ENCODE measurements at places on chromosomes 1 and 21.

- DNase-seq, result no peak
These were observed 114.3 kb downstream of the NMNAT2 start for GRCh38 chr1:183303901-183304300.

DNA sequence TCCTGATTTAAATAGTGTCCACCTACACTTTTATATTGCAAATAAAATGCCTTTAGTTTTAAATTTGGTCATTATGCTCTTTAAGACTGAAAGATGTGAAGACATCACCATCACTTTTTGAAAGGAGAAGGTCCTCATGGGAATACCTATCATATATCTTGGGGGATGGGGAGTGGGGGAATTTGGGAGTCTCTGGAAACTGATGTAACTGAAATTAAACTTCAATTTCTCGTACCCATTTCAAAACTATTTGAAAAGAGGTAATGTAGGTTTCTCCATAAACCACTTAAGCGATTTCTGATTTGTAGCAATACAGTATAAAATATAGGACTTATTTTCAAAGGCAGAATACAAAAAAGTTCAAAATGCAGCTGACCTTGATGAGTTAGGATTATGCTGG lies 924 bp downstream of the EXTL2 start:
- DNase-seq, result no peak

DNA sequence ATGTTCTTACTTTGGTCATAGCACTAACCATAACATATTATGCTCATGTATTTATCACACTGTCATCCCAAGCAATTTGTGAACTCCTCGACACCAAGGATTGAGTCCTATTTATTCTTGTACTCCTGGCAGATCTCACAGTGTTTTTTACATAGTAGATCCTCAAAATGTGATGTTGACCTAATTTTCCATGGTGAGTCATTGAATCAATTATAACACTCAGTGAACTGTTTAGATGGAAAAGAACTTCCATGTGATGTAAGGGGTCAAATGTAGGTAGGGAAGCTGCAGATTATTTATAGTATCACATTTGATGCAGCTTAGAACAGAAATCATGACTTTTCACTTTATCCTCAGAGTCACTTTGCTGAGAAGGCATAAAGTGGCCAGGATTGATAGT lies 281.9 kb upstream of the ADAMTS5 start:
- DNase-seq, result no peak

DNA sequence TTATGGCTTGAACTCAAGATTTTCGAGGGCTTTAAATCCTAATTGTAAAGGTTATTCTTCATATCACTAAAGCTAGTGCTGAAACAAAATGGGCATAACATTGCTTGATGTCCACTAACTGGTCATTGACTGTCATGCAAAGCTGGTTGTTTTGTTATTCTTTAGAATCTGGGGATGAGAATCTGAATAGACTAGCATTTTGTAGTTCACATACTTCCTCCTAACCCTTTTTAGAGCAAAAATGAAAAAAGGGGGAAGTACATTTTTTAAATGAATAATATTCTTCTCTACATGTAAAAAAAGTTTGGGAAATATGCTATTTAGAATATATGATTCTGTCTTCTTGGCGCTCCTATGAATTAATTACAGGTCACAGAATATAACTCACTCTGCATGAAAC lies 72.2 kb upstream of the HMCN1 start:
- no peak for DNase-seq

DNA sequence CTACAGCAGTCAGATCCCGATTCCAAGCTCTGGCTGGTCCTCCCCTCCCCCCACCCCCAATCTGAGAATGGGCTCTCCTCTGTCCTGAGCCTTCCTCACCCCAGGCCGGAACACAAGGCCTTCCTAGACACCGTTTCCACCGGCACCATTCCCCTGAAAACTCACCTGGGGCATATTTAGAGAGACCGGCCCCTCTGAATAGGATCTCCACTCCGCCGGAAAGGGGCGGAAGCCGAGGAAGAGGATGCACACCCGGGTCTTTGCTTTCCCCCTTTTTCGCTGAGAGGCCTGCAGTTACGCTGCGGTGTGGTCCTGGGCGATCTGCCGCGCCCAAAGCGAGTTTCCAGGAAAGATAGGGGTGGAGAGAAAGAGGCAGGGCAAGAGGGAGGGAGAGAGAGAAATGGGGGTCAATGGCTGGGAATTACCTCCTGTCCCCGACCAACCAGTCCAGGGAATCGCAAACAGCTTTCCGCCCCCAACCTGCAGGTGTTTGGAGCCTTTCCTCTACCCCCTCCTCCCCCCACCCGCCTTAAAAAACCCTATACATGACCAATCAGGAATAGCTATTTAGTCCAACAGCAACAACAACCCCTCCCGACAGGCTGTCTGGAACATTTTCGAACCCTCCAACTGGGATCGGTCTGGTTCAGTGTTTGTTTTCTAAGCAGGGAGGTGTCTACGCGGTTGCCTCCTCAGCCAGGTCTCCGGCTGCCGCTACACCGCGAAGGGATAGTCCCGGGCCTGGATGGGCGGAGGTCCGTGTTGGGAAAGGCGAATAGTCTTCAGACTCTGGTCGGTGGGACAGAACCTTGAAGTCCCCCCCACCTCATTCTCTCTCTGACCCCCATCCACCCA lies 2.8 kb downstream of the TAL1 start:
- DNase-seq, result no peak

DNA sequence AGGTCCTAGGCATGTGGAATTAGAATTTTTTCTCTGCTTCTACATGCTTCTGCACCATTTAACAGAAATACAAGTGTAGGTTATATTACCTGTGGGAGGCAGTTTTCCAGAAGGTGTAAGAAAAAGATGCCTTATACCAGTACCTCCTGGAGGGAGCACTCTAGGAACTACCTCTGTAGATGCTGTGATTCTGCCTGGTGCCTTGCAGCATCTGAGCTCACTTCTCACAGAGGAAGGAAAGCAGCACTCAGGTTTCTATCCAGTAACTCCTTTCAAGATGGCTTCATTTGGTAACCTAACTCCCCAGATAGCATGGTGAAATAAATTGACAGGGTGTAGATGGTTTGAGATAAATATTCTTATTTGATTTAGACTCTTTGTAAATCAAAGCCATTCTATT lies 50.3 kb downstream of the GIPC2 start:
- no peak for DNase-seq

GRCh38 chr1:36560621-36561360 lies 78.1 kb upstream of the CSF3R start:
- DNase-seq, result no peak

DNA sequence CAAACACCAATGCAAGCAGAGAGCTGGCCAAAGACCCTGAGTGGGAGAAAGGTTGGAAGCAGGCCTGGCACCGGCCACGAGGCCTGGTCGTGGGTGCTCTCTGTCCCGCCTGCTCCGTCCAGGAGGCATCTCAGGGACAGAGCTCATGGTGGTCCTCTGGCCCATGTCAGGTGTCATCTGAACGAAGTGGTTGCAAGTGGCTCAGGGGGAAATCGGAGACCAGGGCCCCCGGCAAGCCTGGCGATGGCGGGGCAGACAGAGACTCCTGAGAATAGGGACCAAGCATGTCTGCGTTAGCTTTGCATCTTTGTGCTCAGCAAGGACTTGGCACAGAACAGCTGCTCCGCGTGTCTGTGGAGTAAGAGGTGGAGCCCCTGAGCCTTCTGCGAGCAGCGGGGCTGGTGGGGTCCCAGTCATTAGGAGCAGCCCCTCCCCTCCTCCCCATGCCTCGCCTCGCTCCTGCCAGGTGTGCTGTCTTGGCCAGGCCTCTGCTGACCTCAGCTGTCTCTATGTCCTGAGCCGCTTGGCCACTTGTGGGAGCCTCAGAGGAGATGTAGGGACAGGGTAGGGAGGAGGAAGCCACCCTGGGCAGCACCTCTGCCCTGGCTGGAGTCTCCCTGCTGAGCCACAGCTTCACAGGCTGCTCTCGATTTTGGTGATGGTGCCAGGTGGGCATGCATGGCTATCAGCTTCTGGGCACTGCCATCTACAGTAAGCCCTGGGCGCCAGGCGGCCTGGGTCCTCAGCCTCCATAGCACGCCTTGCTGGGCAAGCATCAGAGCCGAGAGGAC lies 362.9 kb upstream of the VAMP3 start:
- no peak for DNase-seq

DNA sequence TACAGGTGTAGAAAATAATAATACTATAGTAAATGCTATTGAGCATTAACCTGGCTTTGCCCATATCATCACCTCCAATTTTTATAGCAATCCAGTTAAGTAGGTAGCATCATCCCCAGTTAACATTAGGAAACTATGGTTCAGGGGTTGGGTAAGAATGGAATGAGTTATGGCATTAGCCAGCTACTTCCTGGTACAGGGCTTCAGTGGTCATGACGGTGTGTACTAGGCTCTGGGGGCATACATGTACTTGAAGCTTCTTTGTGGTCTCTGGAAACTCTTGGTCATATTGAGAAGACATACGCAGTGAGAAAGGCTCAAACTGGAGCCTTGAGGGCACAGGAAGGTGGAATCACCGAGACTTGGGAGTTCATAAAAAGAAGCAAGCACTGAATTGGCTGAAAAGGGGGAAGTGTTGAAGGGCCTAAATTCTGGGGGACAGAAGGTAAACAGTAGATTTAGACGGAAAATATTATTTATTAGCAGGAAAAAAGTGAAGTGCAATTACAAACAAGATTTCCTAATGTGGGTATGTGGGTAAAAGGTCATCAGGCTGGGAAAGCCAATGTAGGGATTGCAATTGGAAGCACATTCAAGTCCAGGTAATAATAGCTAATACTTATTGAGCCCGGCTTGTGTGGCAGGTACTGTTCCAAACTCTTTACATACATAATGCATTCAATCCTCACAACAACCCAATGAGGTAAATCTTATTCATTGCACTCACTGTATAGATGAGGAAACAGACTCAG lies 114.2 kb upstream of the ATP1A1 start:
- peak; percentile 5 for DNase-seq

DNA sequence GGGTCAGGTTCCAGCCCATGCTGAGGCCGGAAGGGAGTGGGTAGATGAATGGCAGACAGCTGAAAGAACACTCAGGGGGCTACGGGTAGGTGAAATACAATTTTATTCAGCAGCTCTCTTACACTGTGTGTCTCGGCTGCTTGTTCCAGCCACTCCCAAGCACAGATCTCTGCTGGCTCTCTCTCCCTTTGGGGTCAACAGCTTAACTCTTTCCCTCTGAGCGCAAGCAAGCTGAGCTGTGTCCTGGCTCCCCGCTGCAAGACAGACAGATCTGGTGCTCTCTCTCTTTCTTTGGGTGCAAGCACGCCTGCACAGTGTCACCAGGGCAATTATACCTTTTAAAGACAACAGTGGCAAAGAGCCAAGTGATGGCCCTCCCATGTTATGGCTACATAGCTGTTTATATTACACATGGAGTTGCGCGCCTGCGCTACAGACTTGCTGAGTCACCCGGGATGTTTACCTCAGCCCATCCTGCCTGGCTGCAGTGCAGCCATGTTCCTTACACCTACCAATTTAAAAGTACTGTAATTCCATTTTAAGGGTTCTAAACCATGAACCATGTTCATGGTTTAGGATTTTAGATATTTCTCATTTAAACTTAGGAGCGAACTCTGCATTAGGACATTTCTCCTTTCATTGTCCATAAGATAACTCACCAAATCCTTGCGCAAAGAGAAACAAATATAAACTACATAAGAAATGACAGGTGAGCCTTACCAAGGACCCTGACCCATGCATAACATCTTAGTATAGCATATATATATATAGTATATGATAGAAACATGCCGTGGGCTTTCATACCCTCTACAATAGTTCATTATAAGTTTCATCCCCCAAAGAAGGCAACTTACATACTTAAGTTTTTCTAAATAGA lies 396.5 kb downstream of the SMYD3 start:
- DNase-seq, result no peak

- DNase-seq, result no peak
These were observed 1.8 kb downstream of the NTNG1 start for GRCh38 chr1:107142666-107143065.

GRCh38 chr1:61158591-61158990 lies 76.2 kb downstream of the NFIA start:
- DNase-seq, result no peak

DNA sequence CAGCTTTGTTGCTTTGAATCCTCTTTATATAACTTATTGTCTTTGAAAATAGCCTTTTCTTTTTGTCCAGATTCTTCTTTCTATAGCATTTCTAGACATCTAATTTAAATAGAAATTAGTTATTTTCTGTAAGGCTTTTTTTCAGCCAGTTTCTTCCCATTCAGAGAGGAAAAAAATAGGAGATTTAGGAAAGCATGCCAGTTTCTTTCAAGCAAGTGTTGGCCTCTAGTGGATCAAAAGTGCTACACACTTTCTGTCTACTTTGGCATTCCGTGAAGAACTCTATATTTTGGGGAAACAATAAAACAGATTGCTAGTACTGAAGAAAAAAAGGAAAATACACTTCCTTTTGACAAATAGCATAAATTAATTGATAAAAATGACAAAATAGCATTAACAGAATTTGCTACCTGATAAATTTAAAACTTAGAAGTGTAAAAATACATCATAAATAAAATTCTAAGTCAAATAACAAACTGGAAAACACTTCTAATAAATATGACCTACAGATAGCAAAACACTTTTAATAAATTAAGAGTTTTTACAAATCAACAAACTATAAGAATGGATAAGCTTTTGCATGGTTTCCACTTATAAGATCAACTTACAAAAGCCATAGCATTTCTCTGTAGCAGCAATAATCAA lies 13.1 kb upstream of the EXO1 start:
- peak; percentile 34 for DNase-seq

- no peak for DNase-seq
These were observed 45.3 kb downstream of the ZSCAN20 start for GRCh38 chr1:33517596-33518250.

DNA sequence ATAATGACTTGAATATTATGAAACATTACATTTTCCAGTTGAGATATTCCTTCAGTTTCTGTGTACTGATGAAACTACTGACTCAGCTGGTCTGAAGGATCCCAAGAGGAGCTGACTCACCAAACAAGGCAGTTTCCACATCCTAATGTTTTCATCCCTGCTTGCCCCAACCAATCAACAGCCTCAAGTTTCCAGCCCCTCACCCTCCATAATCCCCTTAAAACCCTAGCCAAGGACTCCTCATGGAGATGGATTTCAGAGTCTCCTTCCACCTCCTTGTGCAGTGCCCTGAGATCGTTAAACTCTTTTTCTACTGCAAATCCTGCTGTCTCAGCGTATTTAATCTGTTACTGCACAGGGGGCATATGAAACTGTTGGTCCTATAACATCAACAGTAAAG lies 83.1 kb upstream of the HAO2 start:
- no peak for DNase-seq

DNA sequence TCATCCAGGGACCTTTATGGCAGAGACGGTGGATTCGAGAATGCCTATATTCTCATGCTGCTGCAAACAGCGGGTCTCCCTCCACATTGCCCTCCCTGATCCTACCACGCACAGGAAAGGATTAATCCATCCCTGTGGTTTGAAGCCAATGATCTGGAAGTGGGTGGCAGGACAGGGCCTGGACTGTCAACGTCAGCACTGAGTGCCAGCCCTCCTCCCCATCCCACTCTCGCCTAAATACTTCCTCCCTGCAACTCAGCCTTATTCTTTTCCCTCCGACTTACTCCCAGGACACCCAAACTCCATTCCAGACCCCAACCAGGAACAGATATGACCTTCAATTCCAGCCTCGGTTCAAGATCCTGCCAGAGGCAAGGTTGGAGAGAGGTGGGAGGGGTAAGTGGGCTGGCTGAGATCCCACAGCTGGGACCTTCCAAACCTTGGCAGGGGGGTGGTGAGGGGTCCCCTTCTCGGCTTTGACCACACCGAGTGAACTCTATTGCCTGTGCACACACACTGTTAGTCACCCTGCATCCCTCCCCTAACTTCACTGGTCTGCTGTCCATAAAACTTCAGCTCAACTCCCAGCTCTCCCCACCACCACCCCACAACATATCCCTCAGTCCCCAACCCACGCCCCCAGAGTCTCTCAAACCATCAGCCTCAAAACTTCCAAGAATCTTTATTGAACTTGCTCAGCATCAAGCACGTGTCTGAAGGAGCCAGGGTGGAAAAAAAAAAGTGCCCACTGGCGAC lies 2.4 kb upstream of the S100A5 start:
- DNase-seq, result no peak

Data from common myeloid progenitor, CD34-positive (primary cell).